ENCODE measurements at places on chromosomes 3 and 15.

DNA sequence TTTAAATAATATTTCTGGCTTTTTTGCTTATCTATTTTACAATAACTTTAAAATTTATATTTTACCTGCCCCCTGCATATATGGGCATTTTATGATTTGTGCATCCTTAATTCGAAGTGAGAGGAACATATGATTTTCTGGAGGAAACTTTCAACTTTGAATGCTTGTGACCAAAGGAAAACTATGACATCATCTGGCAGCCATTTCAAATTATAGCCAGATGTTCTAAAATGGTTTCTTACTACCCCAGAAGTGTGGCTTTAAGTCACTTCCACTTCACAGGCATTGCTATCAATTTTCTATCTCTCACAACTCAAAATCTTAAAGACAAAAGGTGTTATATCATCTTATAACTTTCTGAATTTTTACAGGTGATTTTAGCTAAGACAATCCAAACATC is 508.8 kb downstream of the RBMS3 start:
- DNase-seq, result no peak

DNA sequence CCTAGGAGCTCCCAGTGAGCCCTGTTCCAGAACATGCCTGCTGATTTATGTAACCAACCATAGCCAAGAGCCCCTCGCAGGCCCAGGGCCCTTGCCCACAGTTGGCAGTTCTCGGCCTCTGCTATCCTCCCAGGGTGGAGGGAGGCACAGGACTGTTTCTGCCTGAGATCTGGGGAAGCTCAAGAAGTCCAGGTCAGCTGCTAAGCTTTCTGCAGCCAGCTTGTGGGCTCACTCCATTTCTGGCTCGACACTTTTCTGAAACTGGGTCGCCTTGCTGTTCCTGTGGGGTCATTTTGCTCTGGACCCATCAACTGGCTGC is 72.5 kb upstream of the HERC1 start:
- no peak for DNase-seq

- no peak for DNase-seq
Measured at GRCh38 chr15:68418611-68419161, 13.3 kb downstream of the ITGA11 start.

DNA sequence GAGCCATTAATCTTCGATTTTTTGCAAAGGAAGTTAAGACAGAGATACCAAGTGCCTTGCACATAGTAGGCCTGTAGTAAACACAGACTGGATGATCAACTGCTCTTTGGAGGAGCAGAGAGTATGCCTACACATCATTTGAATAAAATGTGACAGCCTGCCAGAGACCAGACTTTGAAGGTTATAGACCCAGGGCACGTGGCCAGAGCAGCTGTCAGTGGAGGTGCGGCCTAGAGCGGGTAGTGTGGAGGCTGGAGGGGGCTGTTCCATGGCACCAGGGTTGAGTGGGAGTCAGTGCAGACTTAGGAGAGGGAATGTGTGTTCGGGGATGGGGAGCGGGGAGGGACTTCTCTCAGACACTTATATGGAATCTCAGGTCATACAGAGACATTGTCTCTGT is 80.8 kb downstream of the SMAD3 start:
- DNase-seq, result no peak

- no peak for DNase-seq
Measured at GRCh38 chr3:11290743-11291680, 18.8 kb downstream of the ATG7 start.

GRCh38 chr15:77870195-77871065 is 207.1 kb downstream of the TBC1D2B start:
- no peak for DNase-seq

- peak; percentile 21 for DNase-seq
Measured at GRCh38 chr15:66080717-66081398, 172.7 kb downstream of the MEGF11 start.

GRCh38 chr3:194009892-194010533 is 125.9 kb upstream of the HES1 start:
- no peak for DNase-seq

GRCh38 chr3:98519351-98519750 is 3.4 kb downstream of the CLDND1 start:
- DNase-seq, result no peak

DNA sequence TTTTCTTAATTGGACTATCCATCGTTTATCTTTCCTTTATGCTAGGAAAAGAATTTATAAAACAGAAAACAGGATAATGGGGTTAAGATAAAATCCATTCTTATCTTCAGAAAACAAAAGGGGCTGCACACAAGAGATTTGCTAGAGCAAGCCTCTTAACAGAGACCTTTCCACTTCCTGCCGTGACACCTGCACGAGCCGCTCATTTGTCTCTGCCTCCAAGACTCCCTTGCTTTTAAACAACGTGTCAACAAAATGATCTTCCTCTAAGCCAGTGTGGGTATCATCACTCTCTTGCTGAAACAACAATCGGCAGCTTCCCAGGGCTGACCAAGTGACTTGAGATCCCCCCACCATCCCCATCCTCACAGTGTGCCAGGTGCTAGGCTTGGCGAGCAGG is 33.1 kb downstream of the GABRB3 start:
- no peak for DNase-seq

GRCh38 chr15:99413955-99414754 is 151.6 kb upstream of the MEF2A start:
- peak; percentile 58 for DNase-seq

GRCh38 chr3:117565777-117566176 is 856.2 kb downstream of the TUSC7 start:
- DNase-seq, result no peak

GRCh38 chr15:91922646-91923547 is 69.4 kb downstream of the SLCO3A1 start:
- DNase-seq, result no peak

DNA sequence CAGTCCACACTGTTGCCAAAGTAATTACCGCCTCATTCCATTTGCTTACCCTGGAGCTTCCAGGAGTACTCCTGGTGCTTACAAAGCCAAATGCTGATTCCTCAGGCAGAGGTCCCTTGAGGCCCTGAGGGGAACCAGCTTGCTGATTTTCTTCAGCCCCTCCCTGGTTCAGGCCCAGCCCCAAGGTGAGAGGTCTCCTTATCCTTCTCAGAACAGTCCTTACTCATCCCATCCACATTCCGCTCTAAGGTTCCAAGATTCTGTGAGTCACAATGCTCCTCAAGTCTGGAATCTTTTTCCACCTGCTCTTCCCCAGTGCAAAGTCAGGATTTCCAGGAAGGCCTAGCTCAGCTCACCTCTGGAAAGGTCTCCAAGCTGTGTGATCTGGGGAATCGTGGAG is 1.8 kb upstream of the ATP10A start:
- no peak for DNase-seq

- no peak for DNase-seq
Measured at GRCh38 chr15:73826711-73827251, 46.6 kb upstream of the TBC1D21 start.

DNA sequence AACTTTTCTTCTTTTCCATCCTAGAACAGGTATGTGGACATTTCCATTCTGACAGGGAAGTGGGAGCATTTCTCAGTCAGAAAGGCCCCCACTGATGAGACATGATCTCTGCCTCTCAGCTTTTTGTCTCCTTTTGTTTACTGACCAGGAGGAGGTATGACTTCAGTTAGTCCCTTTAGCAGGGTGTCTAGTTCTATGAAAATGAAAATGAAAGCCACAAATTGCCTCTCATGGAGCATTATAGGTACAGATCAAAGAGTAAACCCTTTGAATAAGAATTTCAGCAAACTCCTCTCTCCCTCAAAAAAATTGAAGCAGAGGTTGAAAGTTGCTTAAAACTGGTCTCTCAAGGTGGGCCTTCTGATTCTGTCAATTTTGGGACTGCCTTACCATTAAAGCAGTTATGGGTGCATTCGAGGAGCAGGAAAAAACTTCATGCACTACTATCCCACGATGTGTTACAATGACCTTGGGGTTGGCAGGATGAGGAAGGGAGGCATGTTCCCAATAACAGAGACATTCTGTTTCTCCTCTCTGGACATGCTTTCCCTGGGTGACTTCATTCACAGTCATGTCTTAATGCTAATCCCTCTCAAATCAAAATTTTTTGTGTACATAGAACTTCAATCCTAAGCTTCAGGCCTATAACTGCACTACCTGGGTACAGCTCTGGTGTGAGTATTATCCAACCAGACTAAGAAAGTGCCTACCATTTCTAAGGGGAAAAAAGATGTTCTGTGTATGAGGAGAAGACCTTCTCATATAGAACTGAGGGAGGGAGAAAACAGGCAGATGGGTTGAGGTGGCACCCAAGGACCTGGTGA is 50.6 kb upstream of the TBC1D23 start:
- DNase-seq, result no peak

- no peak for DNase-seq
Measured at GRCh38 chr15:36658312-36658711, 78.9 kb downstream of the CDIN1 start.

- no peak for DNase-seq
Measured at GRCh38 chr3:5112043-5112442, 10.0 kb upstream of the ARL8B start.

GRCh38 chr3:177646749-177647148 is 449.5 kb upstream of the TBL1XR1 start:
- no peak for DNase-seq

DNA sequence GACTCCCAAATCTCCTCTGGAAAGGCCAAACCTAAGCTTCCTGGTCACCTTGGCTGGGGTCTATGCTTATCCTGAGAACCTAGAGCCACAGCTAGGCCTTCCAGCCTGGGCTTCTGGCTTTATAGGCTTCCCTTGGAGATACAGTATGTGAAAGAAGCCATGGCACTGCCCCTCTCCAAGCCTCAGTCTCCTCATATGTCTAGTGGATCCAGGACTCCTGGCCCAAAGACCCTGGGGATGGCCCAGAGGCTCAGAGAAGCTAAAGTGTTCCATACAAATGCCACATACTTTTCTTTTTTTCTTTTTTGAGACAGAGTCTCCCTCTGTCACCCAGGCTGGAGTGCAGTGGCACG is 8.6 kb downstream of the ACAA1 start:
- peak; percentile 23 for DNase-seq

DNA sequence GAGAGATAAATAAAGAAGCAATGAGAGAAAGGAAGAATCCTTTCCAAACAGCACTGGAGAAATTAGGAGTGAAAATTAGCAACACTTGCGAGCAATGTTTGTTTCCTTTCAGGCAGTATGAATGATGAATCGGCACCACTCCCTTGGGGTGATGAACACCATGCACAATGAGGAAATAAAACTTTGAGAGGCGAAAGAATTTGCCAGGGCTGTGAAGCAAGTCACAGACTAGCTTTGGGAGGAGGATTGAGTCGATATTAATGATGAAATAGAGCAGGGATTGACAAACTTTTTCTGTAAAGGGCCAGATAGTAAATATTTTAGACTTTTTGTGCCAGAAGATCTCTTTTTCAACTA is 237.7 kb downstream of the AGBL1 start:
- DNase-seq, result no peak

DNA sequence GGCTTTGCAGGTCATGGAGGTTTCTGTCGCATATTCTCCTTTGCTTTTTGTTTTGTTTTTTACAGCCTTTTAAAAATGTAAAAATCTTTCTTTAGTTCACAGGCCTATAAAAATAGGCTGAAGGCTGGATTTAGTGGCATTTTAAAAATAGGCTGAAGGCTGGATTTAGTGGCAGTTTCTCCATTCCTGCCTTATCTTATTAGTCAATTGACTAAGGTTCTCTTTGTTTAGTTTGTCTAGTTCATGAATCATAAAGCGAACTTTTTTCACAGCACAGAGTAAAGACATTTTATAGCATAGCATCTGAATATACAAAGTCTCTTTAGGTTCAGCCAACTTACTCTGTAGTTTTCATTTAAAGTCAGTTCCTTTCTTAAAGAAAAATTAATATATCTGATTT is 31.4 kb downstream of the AP4E1 start:
- DNase-seq, result no peak

DNA sequence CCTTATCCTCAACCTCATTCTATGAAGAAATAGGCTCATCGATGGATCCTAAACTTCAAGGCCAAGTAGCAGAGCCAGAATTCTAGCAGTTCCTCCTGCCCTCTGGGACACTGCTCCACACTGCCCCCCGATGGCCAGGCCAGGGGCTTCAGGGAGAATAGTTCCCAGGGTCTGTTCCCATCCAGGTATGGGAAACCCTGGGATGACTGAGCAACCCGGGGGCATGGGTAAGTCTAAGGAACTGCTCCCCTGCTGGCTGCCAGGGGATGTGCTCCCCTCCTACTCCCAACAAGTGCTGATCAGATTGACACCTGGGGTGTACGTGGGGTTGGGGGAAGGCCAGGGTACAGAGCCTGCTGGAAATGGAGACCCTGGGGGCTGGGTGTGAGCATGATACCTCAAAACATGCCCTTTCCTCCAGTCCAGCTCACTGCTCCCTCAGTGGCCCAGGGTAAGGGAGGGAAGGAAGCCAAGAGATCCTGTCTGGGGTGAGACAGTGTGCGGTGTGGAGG is 7.6 kb downstream of the ULK3 start:
- no peak for DNase-seq

GRCh38 chr15:80816936-80817335 is 37.8 kb downstream of the CEMIP start:
- DNase-seq, result no peak

DNA sequence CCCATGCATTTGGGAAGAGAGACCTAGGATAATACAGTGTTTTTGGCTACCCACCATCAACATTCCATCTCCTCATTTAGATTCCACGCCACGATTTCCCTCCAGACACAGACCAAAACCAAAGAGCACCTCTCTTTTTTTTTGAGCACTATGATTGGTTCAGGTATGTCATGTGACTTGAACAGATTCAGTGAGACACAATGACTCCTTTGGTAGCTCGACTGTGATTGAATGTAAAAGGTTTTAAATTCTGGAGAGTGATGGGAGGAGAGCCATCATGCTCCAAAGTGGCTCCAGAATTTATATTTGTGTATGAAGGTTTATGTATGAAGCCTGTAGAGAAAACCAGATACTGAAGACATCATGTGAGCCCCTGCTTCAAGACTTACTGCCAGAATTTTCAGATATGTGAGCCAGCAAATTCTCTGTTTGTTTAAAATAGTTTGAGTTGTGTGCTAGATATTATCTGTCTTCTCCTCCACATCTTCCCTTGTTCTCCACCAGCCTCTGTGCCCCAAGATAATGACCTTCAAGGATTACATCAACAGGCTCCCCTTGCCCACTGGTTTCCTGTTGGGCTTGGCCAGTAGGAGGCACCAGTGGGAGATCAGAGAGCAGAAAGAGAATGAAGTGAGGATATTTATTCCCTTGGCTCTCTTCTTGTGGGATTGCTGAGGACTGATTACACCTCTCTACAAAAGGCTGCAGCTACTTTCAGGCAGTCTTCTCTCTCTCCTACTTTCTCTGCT is 12.5 kb downstream of the MYD88 start:
- no peak for DNase-seq

- DNase-seq, result no peak
Measured at GRCh38 chr15:78716651-78717050, 75.6 kb upstream of the CHRNB4 start.

GRCh38 chr3:193771011-193771652 is 178.1 kb downstream of the OPA1 start:
- DNase-seq, result no peak

GRCh38 chr3:37521429-37521828 is 340.3 kb upstream of the CTDSPL start:
- DNase-seq, result no peak
